Forelimb muscle (tissue), 1 donor: ENCODE measurements at places on chromosomes 13 and 19.

DNA sequence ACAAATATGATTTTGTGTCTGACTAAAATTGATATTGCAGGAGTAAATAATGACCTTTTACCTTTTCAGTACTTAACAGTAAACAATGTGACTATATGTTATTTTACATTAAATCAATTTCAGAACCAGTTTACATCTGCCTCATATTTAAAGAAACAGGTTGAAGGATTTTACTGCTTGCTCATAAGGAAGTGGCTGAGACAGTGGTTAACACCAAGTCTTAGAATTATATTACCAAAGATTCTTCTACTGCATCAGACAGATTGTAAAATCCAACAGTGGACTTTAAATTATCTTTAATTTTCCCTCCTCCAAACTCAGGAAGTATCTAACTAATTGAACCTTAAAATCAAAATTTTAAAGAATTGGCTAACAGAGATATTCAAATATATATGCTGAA, 1929.9 kb downstream of the PCDH9 start:
- DNase-seq = no peak

DNA sequence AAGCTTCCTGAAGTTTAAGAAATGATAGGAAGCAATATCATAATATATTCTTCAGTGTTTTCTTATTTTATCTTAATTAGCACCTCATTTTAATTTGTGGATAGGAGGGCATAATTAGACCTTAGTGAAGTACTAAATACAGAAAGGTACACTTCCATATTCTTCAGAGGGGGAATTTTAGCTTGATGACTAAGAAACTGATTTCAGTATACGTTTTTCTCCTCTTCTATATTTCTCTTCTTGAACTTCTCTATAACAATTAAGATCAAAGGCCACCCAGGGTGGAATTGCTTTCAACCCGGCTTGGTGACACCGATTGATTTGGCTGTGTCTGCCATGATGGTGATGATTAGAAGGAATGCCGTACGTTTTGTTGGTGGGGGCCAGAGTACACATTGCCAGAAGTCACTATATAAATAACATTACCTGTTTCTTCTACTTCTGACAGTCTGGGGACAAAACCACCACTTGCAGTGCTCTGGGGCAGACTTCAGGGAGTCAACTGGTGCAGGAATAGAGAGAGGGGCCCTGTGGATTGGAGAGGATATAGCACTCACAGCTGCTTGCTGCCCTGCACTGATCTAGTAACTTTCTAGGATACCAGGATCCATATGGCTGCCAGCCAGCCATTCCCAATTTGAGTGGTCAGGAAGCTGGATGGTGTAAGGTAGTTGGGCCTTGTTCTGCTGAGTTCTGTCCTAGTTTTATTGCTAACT, 73.8 kb downstream of the SPATA13 start:
- DNase-seq = no peak

- DNase-seq = no peak
Measured at GRCh38 chr19:30136611-30137195, 194.7 kb downstream of the URI1 start.

- no peak for DNase-seq
Measured at GRCh38 chr19:4373601-4374497, 26.5 kb downstream of the SH3GL1 start.
